Activated CD4-positive, alpha-beta memory T cell treated with anti-CD3 and anti-CD28 coated beads for 36 hours (primary cell): ENCODE measurements at places on chromosomes 2 and 18. TPM values are rescaled to one million over a fixed set of nuclear protein-coding genes. Genes with fewer than 3 reads are reported as not detected.

Gene CCDC74A
- 7.0 TPM for total RNA-seq

Gene CNTNAP5
- total RNA-seq, result not detected

GRCh38 chr2:7667260-7667757, 750.1 kb downstream of the RNF144A start:
- no peaks in the 10 kb centered on the region for H3K27me3 ChIP-seq
- H3K27ac ChIP-seq, result no peak overlapping the region
- H3K4me1 ChIP-seq, result peaks cover 40% of the 10 kb centered on the region
- peaks cover 3% of the 10 kb centered on the region for H3K36me3 ChIP-seq
- H3K4me3 ChIP-seq, result no peak overlapping the region

DNA sequence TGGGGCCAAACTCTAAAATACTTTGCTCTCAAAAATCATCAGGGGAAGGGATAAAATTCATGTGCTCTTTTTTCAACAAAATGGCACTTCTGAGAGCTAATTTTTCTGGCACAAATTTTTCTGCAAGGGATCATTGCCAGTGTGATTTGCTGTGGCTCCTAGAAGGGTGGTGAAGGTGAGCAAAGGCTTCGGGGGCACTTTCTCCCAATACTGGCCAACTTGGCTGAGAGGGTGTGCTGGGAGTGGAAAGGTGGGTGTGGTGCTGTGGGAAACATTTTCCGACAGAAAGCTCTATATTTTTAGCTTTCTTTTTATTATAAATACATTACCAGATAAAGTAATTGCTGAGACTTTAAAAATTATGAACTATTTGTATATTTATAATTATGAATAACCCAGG, 419 bp downstream of the SMYD1 start:
- DNase-seq, result no peak
- no peak overlapping the region for H3K27ac ChIP-seq
- H3K36me3 ChIP-seq, result no peaks in the 10 kb centered on the region
- no peaks in the 10 kb centered on the region for H3K27me3 ChIP-seq
- H3K4me3 ChIP-seq, result no peak overlapping the region

DNA sequence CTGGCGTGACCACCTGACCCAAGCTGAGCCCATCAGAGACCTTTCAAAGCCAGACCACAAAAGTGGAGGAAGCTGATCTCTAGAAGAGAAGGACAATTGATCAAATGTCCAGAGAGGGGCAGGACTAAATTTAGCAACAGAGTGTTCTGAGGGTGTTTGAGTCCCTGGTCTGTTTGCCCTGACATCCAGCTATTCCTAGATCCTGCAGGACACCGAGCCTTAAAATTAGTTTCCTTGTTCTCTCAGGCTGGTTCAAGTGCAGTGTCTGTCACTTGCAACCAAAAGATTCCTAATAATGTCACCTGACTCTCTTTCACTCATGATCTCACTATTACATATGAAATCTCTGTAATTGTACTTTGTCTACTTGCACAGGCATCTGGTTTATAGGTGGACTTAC, 33.0 kb upstream of the NPAS2 start:
- H3K4me1 ChIP-seq, result no peaks in the 10 kb centered on the region
- no peaks in the 10 kb centered on the region for H3K36me3 ChIP-seq
- no peaks in the 10 kb centered on the region for H3K27me3 ChIP-seq
- no peak for DNase-seq

- peaks cover 33% of the 10 kb centered on the region for H3K4me1 ChIP-seq
- H3K4me3 ChIP-seq, result no peak overlapping the region
- no peaks in the 10 kb centered on the region for H3K27me3 ChIP-seq
- DNase-seq, result no peak
- H3K36me3 ChIP-seq, result peaks cover 86% of the 10 kb centered on the region
- peak overlapping the region; percentile 38 for H3K27ac ChIP-seq
These were observed 39.2 kb downstream of the STAT1 start for GRCh38 chr2:190974629-190975361.

- H3K4me1 ChIP-seq, result peaks cover 14% of the 10 kb centered on the region
- no peak for DNase-seq
- no peak overlapping the region for H3K27ac ChIP-seq
- peaks cover 34% of the 10 kb centered on the region for H3K36me3 ChIP-seq
- no peak overlapping the region for H3K4me3 ChIP-seq
- no peaks in the 10 kb centered on the region for H3K27me3 ChIP-seq
These were observed 75.7 kb downstream of the PIK3C3 start for GRCh38 chr18:42030586-42031182.

DNA sequence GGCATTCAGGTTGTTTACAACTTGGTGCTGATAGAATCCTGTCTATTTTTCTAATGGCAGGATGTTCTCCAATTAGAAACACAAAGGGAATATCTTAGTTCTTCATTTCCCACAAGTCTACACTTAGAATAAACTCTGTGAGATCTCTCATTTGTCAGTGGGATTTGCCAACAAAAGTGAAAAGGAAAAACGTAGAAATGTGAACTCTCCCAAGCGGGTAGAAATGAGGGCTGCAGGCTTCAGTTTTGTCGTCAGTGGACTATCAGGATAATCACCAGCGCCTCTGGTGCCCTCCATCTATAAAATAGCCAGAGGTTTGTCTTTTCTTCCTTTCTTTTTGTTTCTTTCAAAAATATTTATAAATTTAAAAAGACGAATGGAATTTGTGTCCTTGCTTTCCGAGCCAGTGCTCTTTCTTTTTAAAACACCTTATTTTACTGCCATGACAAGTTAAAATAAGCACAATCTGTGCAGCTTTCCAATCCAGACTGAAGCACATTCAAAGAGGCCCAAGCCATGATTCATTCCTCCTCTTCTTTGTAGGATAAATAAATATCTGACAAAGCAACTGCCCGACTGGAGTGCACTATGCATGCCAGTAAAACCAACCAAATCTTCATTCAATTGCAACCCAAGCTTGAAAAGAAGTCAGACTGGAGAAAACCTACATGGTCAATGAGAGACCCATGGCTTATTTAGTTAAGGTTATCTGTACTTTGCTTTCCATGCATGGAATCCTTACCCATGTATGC, 185.8 kb downstream of the ANKRD44 start:
- peaks cover 56% of the 10 kb centered on the region for H3K4me1 ChIP-seq
- no peaks in the 10 kb centered on the region for H3K27me3 ChIP-seq
- H3K36me3 ChIP-seq, result peaks cover 41% of the 10 kb centered on the region
- no peak overlapping the region for H3K27ac ChIP-seq

Gene CNDP1
- total RNA-seq, result not detected

Gene CRYBA2
- total RNA-seq, result not detected

GRCh38 chr18:74682991-74683297, 85.3 kb downstream of the ZNF407 start:
- H3K27ac ChIP-seq, result no peak overlapping the region
- H3K4me1 ChIP-seq, result peaks cover 28% of the 10 kb centered on the region
- peaks cover 33% of the 10 kb centered on the region for H3K36me3 ChIP-seq
- H3K4me3 ChIP-seq, result no peak overlapping the region

GRCh38 chr2:173130496-173131465, 55.1 kb downstream of the MAP3K20 start:
- peaks cover 45% of the 10 kb centered on the region for H3K27me3 ChIP-seq
- DNase-seq, result no peak
- no peak overlapping the region for H3K4me3 ChIP-seq
- peaks cover 28% of the 10 kb centered on the region for H3K4me1 ChIP-seq
- no peaks in the 10 kb centered on the region for H3K36me3 ChIP-seq

DNA sequence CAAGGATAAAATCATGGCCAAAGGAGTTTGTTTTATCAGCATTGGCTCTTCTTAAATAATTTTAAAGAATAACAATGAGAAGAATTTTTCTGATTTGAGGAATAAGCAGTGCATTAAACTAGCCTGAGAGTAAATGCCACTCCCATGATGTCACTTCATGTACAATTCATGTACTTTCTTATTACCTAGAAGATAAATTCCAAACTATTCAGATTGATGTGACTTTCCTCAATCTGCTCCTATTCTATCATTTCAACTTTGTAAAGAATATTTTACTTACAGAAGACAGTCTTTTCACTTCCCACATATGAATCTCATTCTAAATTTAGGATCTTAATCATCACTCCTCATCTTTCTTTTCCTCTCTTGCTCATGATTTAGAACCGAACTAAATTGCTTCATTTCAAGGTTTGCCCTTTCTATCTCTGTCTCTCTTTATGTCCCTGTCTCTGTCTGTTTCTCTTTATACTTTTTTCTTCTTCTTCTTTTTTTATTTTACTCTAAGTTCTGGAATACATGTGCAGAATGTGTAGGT, 1142.0 kb upstream of the PIK3C3 start:
- no peak for DNase-seq
- H3K27me3 ChIP-seq, result no peaks in the 10 kb centered on the region
- no peaks in the 10 kb centered on the region for H3K4me1 ChIP-seq
- H3K27ac ChIP-seq, result no peak overlapping the region

Gene MYO5B
- total RNA-seq, result 0.02 TPM

Gene VSNL1
- not detected for total RNA-seq
